ENCODE measurements at places on chromosomes 11 and 22.

DNA sequence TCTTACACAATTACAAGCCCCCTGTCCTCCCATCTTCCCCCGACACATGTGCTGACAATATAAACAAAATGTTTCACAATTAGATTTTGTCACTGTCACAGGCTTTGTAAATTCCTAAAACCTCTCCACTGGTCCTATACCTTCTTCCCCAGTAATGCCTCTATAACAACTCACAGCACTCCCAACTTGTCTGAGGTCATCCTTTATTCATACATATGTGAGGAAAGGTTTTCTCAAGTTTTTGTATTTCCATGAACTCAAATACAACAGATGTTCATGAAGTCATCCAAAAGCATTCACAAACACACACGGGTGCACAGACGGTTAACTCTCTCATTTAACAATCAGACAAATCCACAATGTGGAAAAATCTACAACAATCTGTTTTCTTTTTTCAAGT lies 1.9 kb downstream of the OR52H1 start:
- no peak for DNase-seq

- DNase-seq = no peak
Measured at GRCh38 chr11:83006877-83007330, 64.8 kb downstream of the RAB30 start.

- no peak for DNase-seq
Measured at GRCh38 chr22:49582678-49583077, 245.0 kb downstream of the BRD1 start.

GRCh38 chr22:23243006-23243573 lies 62.8 kb downstream of the BCR start:
- DNase-seq = no peak

GRCh38 chr11:365831-366230 lies 3.5 kb upstream of the B4GALNT4 start:
- DNase-seq = no peak

DNA sequence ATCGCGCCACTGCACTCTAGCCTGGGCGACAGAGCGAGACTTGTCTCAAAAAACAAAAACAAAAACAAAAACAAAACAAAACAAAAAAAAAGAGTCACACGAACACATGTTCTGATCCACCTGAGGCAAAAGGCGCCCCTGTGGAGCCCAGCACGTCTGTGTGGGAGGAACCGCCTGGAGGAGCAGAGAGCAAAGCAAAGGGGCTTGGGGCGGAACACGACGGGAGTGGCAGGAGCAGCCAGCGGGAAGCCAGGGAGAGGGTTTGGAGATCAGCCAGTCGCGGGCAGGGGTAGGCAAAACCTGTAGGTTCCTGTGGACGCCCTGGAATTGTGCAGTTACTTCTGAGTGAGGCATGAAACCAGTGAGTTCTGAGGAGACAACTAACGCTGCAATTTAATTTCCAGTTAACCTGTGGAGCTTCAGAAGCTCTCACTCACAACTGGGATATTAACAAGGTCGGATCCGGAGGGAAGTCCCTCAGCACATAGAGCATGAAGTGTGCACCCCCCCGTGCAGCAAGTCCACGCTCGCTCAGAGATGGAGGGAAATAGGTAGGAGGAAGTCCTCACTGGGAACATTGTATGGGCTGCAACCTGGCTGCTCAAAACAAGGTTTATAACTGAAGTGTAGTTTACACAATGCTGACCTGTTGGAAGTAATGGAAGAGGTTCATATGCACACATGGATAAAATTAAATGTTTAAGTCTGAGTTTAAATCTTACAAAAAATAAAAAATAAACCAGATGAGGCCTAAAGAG lies 13.2 kb upstream of the USP18 start:
- no peak for DNase-seq

DNA sequence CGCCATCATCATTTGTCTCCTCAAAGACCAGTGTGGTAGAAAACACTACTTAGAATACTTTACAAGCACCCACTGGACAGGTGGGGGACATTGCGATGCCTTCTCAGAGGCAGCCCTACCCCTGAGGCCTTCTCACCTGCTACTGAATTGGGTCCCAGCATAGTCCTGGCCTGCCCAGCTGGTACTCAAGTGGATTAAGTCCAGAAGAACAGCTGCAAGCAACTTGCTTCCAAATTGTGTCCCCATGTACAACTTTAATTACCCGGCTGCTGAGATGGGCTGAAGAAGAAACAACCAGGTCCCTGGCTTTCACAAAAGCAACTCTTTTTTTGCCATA lies 12.3 kb downstream of the ABTB2 start:
- DNase-seq = no peak

DNA sequence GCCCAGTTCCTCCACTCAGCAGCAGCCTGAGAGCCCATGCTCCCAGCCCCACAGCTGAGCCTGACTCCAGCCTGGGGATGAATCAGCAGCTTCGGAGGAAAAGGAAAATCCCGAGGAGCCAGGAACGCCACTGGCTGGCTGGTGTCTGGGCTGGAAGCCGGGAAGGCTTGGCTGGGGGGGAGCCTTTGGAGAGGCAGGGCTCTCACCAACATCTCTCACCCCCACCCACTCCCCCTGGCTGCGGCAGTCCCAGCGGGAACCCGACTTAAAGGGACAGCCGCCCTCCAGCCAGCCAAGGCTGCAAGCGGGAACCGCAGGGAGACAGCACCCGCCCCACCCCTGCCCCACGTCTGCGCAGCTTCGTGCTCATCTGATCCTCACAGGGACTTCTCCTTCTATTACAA lies 28.4 kb downstream of the KIAA0930 start:
- no peak for DNase-seq

- DNase-seq = no peak
Measured at GRCh38 chr11:116696381-116696941, 76.3 kb downstream of the BUD13 start.

GRCh38 chr11:62604460-62605120 lies 2.9 kb upstream of the MTA2 start:
- DNase-seq = peak; percentile 62
